ENCODE measurements at places on chromosomes 5 and 9.
A peak's percentile ranks its signal among the peaks of the same experiment; 100 is the strongest.

DNA sequence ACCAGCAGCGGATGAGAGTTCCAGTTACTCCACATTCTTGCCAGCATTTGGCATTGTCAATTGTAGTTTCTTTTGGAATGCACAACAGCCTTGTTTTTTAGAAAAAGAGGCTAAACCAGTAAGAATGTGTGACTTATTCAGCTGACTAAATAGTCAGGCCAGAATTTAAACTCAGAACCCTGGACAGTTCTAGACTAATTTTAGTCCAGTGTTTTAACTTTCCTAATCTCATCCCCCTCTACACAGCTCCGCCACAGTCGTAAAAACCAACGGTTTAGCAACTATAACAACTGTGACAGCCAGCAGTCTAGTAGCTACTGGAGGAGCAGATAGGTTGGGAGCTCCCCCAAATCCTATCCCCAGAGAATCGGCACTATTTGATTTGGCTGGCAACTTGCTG lies 103.7 kb downstream of the FOXD1 start:
- DNase-seq, result no peak
- no peak overlapping the region for H3K27ac ChIP-seq
- no peak overlapping the region for H3K4me3 ChIP-seq
- no peaks in the 10 kb centered on the region for H3K36me3 ChIP-seq
- H3K27me3 ChIP-seq, result peaks cover 44% of the 10 kb centered on the region

- no peaks in the 10 kb centered on the region for H3K36me3 ChIP-seq
- no peaks in the 10 kb centered on the region for H3K27me3 ChIP-seq
- H3K27ac ChIP-seq, result no peak overlapping the region
- H3K4me1 ChIP-seq, result no peaks in the 10 kb centered on the region
These were observed 58.1 kb upstream of the MTAP start for GRCh38 chr9:21744320-21744719.

DNA sequence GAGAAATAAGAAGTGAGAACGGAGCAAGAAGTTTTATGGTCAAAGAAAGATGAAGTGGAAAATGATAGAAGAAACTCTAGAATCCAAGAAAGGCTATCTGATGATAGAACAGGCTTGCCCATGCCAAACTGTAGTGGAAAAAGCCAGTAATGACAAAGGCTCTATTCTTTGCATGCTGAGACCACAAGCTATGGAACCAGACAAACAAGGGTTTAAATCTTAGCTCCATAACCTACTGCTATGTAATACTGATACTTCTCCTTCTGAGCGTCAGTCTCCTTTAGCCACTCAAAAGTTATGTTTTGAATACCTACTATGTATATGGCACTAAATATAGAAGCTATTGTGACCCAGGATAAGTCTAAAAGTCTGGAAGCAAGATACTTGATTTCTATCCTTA lies 51.2 kb upstream of the TRIM32 start:
- no peaks in the 10 kb centered on the region for H3K27me3 ChIP-seq
- no peak for DNase-seq

GRCh38 chr9:125558453-125559092 lies 148.4 kb downstream of the MAPKAP1 start:
- no peaks in the 10 kb centered on the region for H3K36me3 ChIP-seq
- H3K4me3 ChIP-seq, result no peak overlapping the region
- peak; percentile 63 for DNase-seq

DNA sequence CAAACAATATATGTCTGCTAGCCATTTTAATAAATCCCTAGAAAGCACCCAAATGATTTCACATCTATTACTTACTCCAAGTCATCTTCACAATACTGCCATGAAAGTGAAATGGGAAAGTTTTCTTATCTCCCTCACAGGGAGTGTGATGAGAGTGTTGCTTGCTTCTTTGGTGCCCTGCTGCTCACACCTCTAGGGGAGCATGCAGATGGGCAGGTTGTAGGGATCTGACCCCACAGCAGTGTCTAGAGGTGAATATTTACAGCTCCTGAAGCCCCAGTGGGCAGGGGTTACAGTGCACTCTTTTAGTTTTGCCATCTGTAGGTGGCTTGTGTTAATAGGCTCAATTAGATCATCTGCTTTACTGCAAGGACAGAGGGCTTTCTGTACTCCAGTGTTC lies 173.2 kb downstream of the GABRG2 start:
- H3K4me1 ChIP-seq, result no peaks in the 10 kb centered on the region
- no peaks in the 10 kb centered on the region for H3K36me3 ChIP-seq
- H3K27ac ChIP-seq, result no peak overlapping the region
- no peaks in the 10 kb centered on the region for H3K27me3 ChIP-seq
- no peak for DNase-seq
- H3K4me3 ChIP-seq, result no peak overlapping the region

DNA sequence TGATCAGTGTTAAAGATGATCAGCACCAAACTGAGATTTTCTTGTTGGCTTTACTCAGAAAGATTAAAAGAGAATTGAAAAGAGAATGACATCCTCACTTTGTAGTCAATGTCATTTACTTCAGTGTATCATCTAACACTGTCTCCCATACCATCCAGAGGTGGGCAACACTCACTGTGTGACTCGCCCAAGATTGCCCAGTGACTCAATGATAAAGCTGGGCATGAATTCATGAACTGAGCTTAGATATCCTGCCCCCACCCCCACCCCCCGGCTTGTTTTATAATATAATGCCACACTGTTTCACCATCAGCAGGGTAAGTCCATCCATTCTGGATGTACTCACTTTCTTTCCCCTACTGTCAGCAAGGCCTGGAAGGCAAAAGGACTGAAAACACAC lies 242.2 kb downstream of the FAM114A2 start:
- no peaks in the 10 kb centered on the region for H3K36me3 ChIP-seq
- no peak overlapping the region for H3K27ac ChIP-seq
- H3K4me3 ChIP-seq, result no peak overlapping the region

DNA sequence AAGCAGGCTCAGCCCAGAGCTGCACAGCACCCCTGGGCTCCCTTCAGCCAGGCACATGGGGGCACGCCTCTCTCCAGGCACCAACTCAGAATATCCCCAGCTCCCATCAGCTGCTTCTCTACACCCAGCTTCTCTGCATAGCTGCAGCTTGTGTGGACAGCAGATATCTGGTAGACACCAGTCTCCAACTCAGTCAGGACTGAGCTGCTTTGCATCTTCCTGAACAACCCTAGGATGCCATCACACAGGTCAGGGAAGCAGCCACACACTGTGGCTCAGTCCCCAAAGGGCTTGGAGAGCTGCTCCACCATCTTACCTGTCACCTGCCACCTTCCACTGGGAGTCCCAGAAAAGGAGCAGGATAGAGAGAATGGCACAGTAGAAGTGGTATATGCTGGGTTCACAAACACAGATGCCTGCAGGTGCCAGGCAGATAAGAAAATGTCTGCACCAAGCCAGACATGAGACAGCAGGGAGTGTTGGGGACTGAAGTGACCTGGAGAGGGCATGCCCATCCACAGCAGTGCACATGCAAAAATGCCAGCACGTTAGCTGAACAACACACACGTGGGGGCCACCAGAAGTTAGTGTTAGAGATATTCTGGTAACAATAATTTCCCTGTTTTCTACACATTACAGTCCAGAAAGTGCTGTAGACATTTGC lies 42.0 kb downstream of the THBS4 start:
- DNase-seq, result no peak
- no peak overlapping the region for H3K4me3 ChIP-seq
- no peaks in the 10 kb centered on the region for H3K4me1 ChIP-seq
- no peaks in the 10 kb centered on the region for H3K27me3 ChIP-seq

DNA sequence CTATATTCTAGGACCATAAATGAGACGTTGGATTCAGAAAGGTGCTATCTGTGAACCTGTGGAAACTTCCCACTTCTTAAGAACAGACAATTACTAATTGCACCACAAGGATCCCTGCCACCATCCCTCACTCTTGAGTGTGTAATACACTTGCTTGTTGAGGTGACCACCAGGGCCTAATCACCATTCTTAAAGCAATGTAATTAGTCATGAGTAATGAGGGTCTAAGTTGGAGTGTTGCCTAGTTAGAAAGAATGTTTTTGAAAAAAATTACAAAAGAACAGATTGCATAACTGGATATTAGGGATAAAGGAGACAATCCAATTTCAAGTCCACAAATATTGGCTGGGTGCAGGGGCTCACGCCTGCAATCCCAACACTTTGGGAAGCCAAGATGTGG lies 56.9 kb upstream of the TRIO start:
- no peak for DNase-seq
- H3K36me3 ChIP-seq, result no peaks in the 10 kb centered on the region
- no peaks in the 10 kb centered on the region for H3K27me3 ChIP-seq
- H3K4me1 ChIP-seq, result no peaks in the 10 kb centered on the region

DNA sequence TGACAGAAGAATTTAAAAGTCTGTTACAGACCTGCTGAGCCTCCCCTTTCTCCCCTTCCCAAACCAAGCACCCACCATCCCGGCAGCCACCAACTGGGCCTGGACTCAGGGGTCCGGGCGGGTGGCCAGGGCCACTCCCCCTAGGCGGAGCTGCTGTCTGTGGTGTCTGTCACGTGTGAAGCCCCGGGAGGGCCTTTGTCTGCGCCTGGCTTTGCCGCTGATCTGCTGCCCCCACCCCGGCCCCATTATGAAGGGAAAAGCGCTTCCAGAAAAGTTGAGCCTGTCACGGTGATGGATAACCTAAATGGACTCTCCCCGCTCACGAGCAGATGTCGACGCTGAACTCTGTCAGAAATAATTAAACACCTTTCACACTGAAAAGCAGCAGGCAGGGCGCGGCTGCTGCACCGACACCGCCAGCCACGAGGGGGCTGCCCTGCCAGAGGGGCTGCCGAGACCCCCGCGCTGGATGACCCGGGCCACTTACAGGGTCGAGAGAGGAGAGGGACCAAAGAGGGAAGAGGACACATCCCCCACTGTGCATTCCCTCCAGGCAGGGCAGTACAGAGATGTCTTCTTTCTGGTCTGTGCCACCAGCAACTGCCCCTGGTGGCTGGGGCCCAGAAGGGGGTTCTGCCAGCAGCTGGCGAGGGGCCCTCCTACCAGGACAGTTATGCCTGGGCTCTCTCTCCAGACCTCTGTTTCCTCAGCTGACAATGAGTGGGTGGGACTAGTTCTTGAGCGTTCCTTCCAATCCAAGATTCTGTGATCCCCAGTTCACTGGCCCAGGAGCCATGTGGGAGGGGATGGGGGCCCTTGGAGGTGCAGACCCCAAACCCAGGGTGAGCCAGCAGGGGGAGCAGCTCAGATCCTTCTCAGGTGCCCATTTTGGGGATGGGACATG lies 36.0 kb upstream of the BARHL1 start:
- H3K36me3 ChIP-seq, result no peaks in the 10 kb centered on the region
- peaks cover 4% of the 10 kb centered on the region for H3K4me1 ChIP-seq
- no peak for DNase-seq

- H3K36me3 ChIP-seq, result no peaks in the 10 kb centered on the region
- H3K4me1 ChIP-seq, result no peaks in the 10 kb centered on the region
- no peak overlapping the region for H3K27ac ChIP-seq
- no peak for DNase-seq
These were observed 128.1 kb downstream of the ACTL7B start for GRCh38 chr9:108727580-108728111.

- DNase-seq, result no peak
- peaks cover 10% of the 10 kb centered on the region for H3K36me3 ChIP-seq
- no peaks in the 10 kb centered on the region for H3K27me3 ChIP-seq
- no peaks in the 10 kb centered on the region for H3K4me1 ChIP-seq
These were observed 12.3 kb downstream of the MED10 start for GRCh38 chr5:6365977-6366590.

DNA sequence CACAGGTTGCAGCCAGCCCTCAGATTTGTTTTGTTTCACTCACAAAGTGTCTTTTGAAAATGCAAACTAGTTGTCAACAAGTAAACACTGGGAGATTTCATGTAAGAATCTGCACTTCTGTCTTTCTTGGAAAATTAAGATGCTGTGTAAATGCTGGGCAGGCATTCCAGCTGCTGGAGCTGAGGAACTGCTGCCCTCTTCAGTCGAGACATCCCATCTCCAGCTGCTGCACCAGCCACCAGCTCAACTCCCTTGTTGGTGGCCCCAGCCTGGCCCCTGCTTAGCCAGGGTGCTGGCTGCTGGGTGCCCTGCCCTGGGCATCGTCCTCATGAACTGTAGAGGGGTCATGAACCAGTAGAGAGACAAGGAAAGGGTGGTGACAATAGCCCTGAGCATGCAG lies 33.1 kb upstream of the AFAP1L1 start:
- no peak overlapping the region for H3K4me3 ChIP-seq
- H3K27ac ChIP-seq, result no peak overlapping the region
- no peaks in the 10 kb centered on the region for H3K27me3 ChIP-seq
- H3K36me3 ChIP-seq, result no peaks in the 10 kb centered on the region

DNA sequence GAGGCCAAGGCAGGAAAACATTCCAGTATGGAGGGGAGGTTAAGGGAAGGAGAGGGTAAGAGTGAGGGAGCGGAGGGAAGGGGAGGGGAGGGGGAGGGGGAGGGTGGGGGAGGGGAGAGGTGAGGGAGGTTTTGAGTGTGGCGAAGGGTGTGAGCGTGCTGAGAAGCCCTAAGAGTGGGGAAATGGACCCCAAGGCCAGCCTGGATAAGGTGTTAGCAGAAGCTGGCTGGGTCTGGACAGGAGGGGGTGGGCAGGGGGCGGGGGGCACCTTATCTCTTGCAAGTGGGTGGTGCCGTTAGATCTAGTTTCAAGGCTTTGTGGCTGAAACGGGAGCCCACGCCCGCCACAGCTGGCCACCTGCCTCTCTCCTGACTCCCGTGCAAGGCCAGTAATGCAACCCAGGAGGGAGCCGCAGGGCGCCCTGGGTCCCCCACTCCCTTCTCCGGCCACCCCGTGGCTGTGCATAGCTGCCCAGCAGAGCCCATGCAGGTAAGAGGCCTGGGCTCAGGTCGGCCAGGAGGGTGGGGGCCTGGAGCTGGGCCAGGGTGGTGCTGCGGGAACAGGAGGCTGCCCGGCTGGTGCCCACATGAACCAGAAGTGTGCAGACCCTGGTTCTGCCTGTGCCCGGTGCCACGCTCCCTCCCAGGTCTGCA lies 677 bp downstream of the RNF224 start:
- H3K36me3 ChIP-seq, result no peaks in the 10 kb centered on the region
- DNase-seq, result no peak
- peaks cover 42% of the 10 kb centered on the region for H3K4me1 ChIP-seq
- H3K4me3 ChIP-seq, result no peak overlapping the region
- peaks cover 51% of the 10 kb centered on the region for H3K27me3 ChIP-seq
- no peak overlapping the region for H3K27ac ChIP-seq

- peaks cover 11% of the 10 kb centered on the region for H3K4me1 ChIP-seq
- H3K27me3 ChIP-seq, result no peaks in the 10 kb centered on the region
- DNase-seq, result no peak
- no peaks in the 10 kb centered on the region for H3K36me3 ChIP-seq
These were observed 282.1 kb downstream of the NFIB start for GRCh38 chr9:14031810-14032209.

GRCh38 chr5:174400461-174400860 lies 323.9 kb upstream of the MSX2 start:
- no peaks in the 10 kb centered on the region for H3K36me3 ChIP-seq
- peaks cover 3% of the 10 kb centered on the region for H3K27me3 ChIP-seq
- no peak overlapping the region for H3K27ac ChIP-seq

DNA sequence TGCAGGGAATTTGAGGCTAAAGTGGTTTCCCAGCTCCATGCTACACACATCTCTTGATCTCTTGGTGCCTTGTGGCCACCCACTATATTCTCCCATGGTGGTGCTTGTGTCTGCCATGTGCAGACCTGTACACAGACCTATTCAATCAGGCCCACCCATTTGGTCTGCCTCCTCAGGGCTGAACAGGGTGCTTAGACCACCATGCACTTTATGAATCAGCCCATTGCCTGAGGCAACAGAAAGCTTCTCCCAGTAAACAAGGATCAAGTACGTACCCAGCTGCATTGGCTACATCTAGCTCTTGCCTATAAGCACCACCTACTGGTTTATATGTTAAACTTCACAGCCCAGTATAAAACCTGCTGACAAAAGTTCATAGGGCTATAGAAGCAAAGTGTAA lies 664.3 kb upstream of the EDIL3 start:
- no peak overlapping the region for H3K4me3 ChIP-seq
- no peak overlapping the region for H3K27ac ChIP-seq
- H3K36me3 ChIP-seq, result no peaks in the 10 kb centered on the region
- no peak for DNase-seq

Data from transverse colon (tissue), 4 donors.